Activated CD4-positive, alpha-beta T cell treated with anti-CD3 and anti-CD28 coated beads, Interleukin-2, amount 50 U/mL, for 1 hour (primary cell): ENCODE measurements at places on chromosomes 11 and 22.
A peak's percentile ranks its signal among the peaks of the same experiment; 100 is the strongest.

DNA sequence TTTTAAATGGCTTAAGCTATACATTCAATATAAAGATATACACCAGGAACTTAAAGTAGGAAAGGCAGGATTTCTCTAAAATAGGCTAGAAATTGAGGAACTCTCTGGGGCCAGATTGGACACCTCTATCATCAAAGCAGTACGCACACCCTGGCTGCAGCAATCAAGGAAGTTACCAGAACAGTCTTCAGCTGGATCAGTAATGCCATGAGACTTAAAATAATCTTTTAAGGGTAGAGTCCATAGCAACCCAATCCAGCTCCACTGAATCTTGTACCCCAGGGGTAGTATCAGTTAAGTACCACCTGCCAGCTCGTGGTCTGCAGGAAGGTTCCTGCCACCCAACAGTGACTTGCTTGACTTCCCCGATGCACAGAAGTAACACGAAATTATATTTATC is 3.0 kb downstream of the RDX start:
- no peak for DNase-seq

DNA sequence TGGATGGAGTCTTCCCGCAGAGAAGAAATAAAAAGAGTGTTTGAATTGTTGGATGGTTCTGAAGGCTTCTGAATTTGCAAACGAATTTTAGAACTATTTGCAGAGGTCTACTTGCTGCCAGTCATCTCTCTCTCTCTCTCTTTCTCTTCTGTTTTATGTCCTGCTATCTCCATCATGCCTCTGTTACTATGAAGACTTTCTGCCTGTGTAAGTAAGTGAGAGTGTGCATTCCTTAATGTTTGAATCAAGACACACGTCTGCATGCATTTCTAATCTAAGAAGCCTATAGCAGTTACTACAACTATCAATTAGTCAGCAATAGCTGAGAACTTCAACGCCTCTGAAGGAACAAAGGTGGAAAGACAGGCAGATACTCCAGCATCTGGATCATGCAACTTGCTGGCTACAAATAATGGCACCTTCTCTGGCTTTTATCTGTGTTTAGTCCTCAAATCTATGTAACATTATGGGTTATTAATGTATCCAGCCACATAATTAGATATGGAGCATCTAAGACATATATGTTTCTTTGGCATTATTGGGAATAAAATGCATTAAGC is 191.5 kb upstream of the BLID start:
- DNase-seq = no peak

GRCh38 chr22:17198170-17199002 is 20.8 kb downstream of the ADA2 start:
- DNase-seq = no peak

DNA sequence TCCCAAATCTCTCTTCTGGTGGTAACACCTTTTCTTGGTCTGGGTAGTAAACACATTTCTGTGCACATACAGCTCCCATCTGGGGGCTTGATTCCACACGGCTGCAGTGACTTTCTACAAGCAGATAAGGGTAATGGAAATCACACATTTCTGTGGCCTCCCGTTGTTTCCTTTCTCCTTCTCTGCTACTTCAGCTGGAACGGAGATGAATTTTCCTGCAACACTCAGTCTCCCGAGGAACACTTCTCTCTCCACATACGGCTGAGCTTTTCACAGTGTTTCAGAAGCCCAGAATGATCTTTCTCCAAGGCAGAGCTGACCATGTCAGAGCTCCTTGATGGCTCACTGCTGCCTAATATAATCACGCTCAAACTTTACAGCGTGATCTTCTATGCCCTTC is 364.3 kb upstream of the NARS2 start:
- no peak for DNase-seq

DNA sequence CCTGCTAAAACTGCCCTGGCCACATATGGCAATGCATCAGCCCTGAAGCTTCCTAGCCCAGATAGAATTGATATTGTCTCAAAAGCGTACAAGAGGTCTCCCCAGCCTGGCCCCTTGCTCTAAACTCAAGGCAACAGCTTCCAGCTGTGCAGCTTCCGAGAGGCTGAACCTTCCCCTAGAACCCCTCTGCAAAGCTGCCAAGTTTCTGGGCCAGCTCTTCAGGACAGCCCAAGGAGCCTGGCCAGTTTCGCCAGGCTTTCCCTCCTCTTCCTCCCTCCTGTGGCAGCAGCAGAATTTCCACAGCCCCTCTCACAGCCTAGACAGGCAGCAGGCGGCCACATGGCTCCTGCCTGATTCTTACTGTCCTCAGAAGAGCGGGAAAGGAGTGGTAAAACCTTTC is 34.5 kb downstream of the NUMA1 start:
- DNase-seq = no peak

- DNase-seq = no peak
These were observed 40.2 kb downstream of the EP300 start for GRCh38 chr22:41132550-41132949.

DNA sequence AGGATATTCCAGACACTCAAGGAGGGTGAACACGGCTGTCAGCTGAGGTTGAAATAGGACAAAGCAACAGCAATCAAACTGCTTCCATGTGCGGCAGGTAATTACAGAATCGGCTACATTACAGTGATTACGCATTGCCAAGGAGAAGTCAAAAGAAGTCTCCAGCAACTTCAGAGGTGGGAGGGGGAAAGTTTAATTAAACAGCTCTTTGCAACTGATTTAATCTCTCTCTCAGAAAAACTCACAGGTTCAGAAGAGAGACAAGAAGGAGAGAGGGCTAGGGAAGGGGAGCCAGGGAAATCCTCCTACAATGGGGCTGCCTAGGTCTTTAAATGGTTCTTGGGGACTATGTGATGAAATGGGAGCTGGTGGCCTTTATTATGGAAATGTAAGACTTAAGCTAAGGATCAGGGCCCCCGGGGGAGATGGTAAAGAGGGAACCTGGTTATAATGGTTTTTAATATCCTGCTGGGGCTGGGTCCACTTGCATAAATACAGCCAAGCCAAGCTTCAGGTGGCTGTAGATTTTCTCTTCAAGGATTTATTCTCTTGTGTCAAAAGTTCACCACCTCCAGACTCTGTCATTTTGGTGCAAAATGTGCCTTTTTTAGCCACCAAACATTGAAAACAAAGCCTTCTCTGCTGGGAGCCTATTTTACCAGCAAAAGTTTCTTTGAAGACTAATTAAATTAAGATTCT is 354.7 kb upstream of the NARS2 start:
- no peak for DNase-seq

GRCh38 chr22:24947881-24948280 is 1.4 kb upstream of the LHFPL7 start:
- DNase-seq = no peak

GRCh38 chr11:112809429-112809828 is 151.8 kb upstream of the NCAM1 start:
- DNase-seq = no peak

- peak; percentile 26 for DNase-seq
These were observed 10.2 kb upstream of the PDE2A start for GRCh38 chr11:72684236-72684912.

DNA sequence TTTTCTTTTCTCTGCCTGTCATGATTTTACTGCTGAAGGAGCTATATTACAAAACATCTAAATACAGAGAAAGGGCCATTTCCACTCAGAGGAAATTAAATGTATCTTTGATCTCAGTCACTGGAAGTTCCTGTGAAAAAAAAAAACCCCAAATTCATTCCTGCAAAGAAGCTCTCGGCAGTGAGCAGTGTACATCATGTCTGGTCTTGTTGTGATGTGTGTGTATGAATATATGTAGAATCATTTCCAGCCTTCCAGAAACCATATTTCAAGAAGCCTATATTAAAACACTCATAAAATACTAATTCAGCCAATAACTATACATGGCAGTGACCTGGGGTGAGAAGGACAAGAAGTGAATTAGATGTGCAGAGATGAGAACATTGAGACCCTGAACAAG is 393.2 kb upstream of the TENM4 start:
- no peak for DNase-seq

GRCh38 chr11:32838505-32839274 is 9.0 kb downstream of the PRRG4 start:
- no peak for DNase-seq

DNA sequence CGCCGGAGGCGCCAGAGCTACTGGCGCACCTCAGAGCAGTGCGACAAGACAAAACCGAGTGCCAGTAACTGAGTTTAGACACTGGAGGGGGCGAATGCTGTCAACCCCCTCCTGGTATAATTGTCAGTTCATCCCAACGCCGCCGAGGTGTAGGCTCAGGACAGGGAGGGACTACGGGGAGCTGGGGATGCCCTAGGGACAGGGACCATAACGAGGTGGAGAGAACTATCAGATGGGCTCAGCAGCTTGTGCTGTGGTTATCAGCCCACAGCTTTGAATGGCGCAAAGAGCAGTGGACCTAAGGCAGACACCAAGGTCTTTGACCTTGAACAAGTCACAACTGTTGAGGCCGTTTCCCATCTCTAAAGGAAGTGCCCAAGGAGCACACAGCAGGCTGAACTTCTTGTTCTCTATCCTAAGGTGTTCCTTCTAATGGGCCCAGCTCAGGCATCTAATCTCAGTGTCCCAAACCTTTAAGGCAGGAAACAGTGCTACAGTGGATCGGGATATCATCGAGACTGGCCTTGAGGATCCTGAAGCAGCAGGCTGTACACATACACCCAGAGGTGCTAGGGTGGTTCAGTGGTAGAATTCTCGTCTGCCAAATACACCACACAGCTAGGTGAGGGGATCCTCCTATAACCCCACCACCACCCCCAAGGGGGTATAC is 958 bp upstream of the TUT1 start:
- no peak for DNase-seq

DNA sequence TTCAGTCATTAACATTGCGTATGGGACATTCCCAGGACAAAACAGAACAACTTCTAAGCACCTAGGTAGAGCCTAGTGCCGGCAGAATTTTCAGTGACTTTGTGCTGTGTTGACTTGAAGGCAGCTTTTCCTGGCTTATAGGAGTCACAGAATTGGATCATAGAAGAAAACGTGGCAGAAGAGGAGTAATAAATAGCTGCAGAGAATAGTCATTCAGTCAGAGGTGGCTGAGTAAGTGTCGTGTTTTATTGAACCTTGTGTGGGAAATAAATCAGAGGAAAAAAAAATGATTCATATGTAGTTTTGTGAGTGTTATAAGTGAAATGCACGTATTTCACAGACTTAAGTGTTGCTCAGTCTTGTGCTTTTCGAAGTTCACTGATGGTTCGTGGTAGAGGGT is 2.1 kb downstream of the BARX2 start:
- no peak for DNase-seq

- no peak for DNase-seq
These were observed 31.1 kb downstream of the TMEM45B start for GRCh38 chr11:129846508-129847335.

- peak; percentile 52 for DNase-seq
These were observed 1.4 kb downstream of the ASCL2 start for GRCh38 chr11:2268729-2269600.

GRCh38 chr22:26334232-26334631 is 94.8 kb upstream of the ASPHD2 start:
- DNase-seq = no peak

DNA sequence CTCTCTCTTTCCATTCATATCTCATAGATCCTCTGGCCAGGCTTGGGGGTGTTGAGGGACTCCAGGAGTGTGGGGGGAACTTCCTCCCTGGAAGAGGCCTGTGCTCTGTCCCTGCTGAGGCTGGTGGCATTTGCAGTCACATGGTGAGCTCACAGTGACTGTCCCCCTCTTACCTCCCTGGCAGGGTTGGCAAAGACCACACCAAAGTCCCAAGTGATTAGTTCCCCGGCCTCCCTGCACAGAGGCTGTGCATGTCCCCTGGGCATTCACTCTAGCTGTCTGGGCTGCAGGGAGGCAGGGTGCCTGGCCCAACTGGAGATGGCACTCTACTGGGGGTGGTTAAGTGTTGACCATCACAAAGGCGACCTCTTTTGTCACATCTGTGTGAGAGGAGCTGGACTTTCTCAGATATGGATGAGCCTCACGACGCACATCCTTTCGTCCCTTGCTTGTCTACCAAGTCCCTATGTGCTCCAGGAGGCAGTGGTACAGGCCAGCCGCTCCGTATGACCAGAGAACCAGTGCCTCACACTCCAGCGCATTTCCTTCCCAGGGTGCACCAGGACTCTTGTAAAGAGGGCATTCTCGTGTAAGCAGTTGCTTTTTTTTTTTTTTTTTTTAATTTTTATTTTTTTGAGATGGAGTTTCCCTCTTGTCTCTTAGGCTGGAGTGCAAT is 8.8 kb downstream of the TANGO2 start:
- DNase-seq = no peak

GRCh38 chr11:86671531-86672006 is 847 bp downstream of the ME3 start:
- peak; percentile 1 for DNase-seq

DNA sequence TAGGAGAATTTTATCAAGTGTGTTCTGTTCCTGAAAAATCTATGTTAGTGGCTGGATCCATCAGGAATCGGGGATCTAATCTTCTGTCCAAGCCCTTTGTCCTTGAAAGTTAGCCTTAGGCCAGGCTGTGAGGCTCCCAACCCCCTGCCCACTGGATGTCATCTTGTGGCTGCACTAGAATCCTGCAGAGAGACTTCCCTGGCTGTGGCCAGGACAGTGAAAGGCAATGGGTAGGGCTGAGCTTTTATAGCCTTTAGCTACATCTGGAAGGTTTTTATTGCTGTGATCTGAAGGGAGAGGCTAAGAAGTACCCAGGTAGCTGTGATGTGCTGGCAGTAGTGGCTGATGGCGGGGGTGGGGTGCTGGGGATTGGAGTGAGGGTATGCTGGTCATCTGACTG is 2.1 kb downstream of the OAF start:
- DNase-seq = no peak

DNA sequence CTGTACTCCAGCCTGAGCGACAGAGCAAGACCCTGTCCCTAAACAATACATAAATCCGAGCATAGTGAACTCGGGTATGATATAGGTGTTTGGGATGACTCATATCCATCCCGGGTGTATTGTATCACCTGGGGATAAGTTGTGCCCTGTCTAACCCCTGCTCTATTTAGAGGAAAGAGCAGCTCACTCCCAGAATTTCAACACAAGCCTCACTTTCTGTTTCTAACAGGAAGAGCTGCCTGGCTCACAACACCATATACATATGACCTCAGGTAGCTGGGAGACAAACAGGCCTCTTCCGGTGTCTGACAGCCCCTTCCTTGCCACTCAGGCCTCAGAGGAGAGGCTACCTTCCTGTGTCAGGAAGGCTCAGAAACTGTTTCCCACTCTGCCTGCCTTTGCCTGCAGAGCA is 9.9 kb upstream of the MICALL1 start:
- DNase-seq = peak; percentile 30

DNA sequence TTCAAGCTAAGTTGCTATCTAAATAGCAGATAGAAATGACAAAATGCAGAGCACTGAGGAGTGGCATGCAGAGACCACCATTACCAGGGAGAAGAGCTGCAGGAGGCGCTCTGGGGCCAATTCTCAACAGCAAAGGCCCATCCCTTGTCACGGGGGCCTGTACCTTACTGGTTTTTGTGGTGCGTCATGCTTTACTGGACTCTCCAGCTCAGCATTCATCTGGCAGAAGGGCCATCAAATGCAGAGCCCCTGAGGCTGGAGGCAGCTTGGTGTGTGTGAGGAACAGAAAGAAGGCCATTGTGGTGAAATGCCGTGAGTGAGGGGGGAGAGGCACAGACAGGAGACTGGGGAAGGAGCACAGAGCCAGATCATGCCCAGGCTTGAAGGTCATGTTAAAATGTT is 56.5 kb upstream of the NAV2 start:
- DNase-seq = no peak
